Spinal cord (tissue), 10 donors: ENCODE measurements at places on chromosomes 7 and 10.

- H3K4me3 ChIP-seq: no peak overlapping the region
- H3K27ac ChIP-seq: no peak overlapping the region
- H3K4me1 ChIP-seq: no peaks in the 10 kb centered on the region
- H3K36me3 ChIP-seq: no peaks in the 10 kb centered on the region
- no peaks in the 10 kb centered on the region for H3K27me3 ChIP-seq
- no peak for DNase-seq
Observed at GRCh38 chr10:124898471-124898870, 43.5 kb upstream of the ZRANB1 start.

GRCh38 chr7:1585142-1585981 lies 15.5 kb upstream of the PSMG3 start:
- no peak for DNase-seq
- H3K27ac ChIP-seq: no peak overlapping the region
- H3K36me3 ChIP-seq: peaks cover 15% of the 10 kb centered on the region
- H3K4me1 ChIP-seq: peaks cover 24% of the 10 kb centered on the region
- no peak overlapping the region for H3K4me3 ChIP-seq

DNA sequence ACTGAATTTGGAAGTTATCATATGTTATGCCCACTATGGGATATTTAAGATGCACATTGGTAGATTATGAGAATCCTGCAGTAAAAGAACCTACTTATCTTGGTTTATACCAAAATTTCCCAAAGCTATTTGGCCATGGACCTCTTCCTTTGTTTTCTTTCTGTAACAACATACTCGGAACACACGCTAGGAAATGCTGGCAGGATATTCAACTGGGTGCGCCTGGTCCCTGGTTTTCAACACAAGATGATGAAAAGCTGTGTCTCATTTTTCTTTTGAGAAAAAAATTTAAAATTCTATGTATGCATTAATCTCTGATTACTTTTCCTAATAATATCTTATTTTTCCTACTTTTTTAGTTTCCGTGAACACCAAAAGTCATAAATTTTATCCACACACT lies 128.5 kb upstream of the NRP1 start:
- no peaks in the 10 kb centered on the region for H3K36me3 ChIP-seq
- no peak overlapping the region for H3K27ac ChIP-seq
- DNase-seq: no peak
- H3K4me1 ChIP-seq: no peaks in the 10 kb centered on the region

DNA sequence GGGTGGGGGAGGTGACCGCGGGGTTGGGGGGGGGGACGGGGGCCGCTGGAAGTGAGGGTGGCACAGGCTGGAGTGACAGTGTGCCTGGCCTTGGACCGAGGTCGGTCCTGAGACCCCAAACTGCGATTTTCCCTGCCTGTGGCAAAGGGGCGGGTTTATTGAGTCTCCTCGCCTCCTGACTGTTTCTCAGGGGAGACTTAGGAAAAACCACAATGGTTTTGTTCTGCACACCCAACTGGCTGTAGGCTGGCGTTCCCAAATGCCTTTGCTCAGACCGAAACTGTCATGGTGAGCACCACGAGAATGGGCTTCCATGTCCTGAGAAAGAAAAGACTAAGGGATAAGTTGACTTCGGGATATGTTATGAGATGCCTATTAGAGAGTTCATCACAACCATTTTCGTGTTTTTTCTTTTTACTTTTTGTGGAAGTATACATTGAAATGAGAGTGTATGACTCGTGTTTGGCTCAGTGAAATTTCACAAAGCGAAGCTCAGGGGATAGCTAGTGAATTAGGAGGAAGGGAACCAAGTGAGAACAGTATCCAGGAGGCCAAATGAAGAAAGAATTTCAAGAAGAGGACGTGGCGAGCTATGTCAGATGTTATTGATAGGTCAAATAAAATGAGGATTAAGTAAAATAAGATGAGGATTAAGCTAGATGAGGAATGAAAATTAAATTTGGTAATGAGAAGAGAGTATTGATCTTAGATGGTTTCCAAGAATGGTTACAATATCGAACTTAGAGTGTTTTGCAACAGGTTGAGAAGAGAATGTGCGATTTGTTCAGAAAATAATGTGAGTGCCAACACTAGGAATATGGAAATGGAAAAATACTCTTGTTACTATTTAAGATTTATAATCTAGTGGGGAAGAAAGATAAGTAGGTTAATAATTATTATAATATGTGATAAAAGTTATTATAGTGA lies 918 bp downstream of the NET1 start:
- no peak overlapping the region for H3K27ac ChIP-seq
- no peaks in the 10 kb centered on the region for H3K36me3 ChIP-seq
- H3K4me1 ChIP-seq: no peaks in the 10 kb centered on the region
- H3K27me3 ChIP-seq: peaks cover 2% of the 10 kb centered on the region
- peak overlapping the region; percentile 57 for H3K4me3 ChIP-seq

DNA sequence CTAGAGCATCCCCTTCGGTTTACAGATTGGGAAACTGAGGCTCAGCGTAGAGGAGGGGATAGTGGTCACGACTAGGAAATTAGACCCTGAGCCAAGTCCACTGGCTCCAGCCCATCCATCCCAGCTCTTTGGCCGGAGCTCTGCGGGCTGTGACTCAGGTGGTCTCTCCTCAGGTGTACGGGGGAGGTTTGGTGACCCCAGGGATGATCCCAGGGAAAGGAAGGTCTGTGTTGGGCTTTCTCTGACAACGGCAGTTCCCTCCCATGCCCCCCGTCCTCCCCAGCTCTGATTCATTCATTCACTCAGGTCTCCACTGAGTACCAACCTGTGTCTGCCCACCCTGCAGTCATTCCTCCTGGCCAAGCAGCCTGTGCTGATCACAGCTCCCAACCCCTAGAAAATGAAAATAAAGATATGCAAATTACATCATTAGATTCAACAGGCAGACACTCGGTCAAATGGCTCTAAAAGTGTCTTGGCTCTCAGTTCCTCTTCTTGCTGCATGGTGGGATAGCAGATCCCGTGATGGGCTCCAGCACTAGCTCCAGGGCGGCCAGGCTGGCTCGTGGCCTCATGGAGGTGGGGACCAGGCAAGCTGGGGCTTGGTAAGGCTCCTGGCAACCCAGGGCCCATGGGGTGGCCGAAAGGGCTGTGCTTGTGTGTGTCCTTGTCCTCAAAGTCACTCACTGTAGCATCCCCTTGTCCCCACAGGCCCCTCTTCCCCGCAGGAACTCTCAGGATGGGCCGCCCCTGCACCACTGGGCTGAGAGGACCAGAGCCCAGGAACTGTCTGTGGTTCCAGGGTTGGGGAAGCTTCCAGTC lies 37.8 kb downstream of the CLRN3 start:
- peaks cover 14% of the 10 kb centered on the region for H3K4me1 ChIP-seq
- H3K4me3 ChIP-seq: no peak overlapping the region
- DNase-seq: no peak
- H3K27ac ChIP-seq: no peak overlapping the region

GRCh38 chr10:89838044-89838615 lies 136.7 kb downstream of the KIF20B start:
- peak overlapping the region; percentile 64 for H3K4me3 ChIP-seq
- no peak overlapping the region for H3K27ac ChIP-seq
- peaks cover 3% of the 10 kb centered on the region for H3K36me3 ChIP-seq

DNA sequence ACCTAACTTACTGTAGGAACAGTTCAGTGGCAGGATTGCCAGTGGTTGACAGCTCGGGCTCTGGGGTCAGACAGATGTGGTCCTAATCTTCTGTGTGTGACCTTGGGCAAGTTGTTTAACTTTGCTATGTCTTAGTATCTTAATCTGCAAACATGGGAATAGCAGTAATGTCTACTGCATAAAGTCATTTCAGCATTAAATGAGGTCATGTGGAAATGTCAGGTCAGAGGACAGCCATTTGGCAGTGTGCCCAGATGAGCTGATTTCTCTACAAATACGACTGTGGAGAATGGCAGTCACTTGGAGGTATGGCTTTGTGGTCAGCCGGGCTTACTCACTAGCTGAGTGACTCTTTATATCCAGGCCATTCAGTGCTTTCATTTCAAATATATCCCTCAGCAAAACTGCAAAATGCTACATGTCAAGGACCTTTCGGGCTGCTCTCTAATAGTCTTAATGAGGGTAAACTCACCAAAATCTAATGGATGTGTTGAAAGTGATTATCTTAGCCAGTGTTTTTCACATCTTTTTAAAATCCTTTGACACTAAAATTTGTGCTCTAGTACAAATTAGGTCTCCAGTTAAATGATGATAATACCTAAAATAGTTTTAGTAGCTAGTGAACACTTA lies 171.4 kb downstream of the ST7 start:
- H3K4me3 ChIP-seq: no peak overlapping the region
- H3K27me3 ChIP-seq: no peaks in the 10 kb centered on the region
- H3K27ac ChIP-seq: no peak overlapping the region
- peaks cover 4% of the 10 kb centered on the region for H3K36me3 ChIP-seq

DNA sequence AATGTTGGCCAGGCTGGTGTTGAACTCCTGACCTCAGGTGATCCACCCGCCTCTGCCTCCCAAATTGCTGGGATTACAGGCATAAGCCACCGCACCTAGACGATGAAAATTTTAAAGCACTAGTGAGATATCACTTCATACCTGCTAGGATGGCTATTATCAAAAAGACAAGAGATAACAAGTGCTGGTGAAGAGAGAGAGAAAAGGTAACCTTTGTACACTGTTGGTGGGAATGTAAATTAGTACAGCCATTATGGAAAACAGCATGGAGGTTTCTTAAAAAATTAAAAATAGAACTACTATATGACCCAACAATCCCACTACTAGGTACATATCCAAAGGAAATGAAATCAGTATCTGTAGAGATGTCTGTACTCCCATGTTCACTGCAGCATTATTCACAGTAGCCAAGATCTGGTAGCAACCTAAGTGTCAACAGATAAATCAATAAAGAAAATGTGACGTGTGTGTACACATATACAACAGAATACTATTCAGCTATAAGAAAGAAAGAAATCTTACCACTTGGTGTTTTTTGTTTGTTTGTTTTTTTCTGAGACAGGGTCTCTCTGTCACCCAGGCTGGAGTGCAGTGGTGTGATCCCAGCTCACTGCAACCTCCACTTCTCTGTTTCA lies 12.5 kb downstream of the MMS19 start:
- no peak overlapping the region for H3K4me3 ChIP-seq
- peaks cover 5% of the 10 kb centered on the region for H3K4me1 ChIP-seq
- H3K36me3 ChIP-seq: peaks cover 10% of the 10 kb centered on the region
- H3K27ac ChIP-seq: no peak overlapping the region
- no peaks in the 10 kb centered on the region for H3K27me3 ChIP-seq

GRCh38 chr7:65287023-65287422 lies 86.6 kb upstream of the ZNF92 start:
- no peak overlapping the region for H3K27ac ChIP-seq
- H3K27me3 ChIP-seq: no peaks in the 10 kb centered on the region
- no peaks in the 10 kb centered on the region for H3K4me1 ChIP-seq
- DNase-seq: no peak

DNA sequence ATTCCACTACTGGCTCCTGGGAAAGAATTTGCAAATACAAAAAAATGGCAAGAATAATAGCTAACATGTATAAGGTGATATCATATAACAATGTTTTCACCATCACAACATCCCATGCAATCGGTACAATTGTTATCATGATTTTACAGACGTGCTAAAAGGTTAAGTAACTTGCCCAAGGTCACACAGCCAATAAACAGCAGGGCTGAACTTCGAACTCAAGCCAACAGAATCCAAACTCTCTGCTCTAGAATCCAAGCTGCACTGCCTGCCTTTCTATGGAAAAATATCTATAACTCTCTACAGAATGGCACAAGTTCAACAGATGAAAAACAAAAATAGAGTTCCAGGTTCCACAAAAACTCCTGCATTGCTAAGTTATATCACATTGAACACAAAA lies 160.9 kb downstream of the PARD3 start:
- DNase-seq: no peak
- H3K36me3 ChIP-seq: no peaks in the 10 kb centered on the region
- H3K4me3 ChIP-seq: no peak overlapping the region

DNA sequence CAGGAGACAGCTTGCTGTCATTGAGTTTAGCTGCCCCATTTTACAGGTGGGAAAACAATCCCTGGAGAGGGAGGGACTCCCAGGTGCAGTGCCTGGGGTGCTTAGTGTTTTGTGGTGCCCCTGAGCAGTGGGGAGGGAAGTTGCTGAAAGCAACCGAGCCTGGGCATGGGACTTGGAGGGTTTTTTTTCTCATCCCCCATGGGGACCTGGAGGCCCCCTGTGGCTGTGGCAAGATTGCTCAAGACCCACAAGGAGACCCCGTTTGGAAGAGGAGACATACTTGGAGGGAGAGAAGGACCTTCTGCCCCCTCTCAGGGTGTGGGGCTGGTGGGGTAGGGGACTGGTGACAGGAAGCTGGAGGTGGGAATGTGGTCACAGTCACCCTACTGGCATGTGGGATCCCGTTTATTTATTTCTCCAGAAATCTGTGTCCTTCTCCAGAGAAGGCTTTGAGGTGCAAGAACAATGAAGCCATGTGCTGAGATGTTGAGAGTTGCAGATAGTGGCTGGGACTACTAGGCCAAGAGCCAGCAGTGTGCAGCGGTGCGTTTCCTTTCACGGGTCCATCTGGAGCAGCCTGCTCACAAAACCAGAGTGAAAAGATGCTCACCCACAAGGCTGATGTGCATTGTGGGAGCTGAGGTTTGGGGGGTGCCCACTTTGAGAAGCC lies 21.5 kb downstream of the ZMIZ1 start:
- H3K27me3 ChIP-seq: no peaks in the 10 kb centered on the region
- H3K36me3 ChIP-seq: peaks cover 17% of the 10 kb centered on the region
- H3K4me3 ChIP-seq: no peak overlapping the region
- H3K4me1 ChIP-seq: peaks cover 74% of the 10 kb centered on the region

GRCh38 chr10:60872451-60872850 lies 71.5 kb downstream of the RHOBTB1 start:
- no peaks in the 10 kb centered on the region for H3K4me1 ChIP-seq
- H3K27ac ChIP-seq: no peak overlapping the region
- no peaks in the 10 kb centered on the region for H3K27me3 ChIP-seq
- DNase-seq: no peak
- no peak overlapping the region for H3K4me3 ChIP-seq

GRCh38 chr7:77855371-77856083 lies 57.0 kb downstream of the PHTF2 start:
- no peak overlapping the region for H3K27ac ChIP-seq
- no peaks in the 10 kb centered on the region for H3K36me3 ChIP-seq
- no peak overlapping the region for H3K4me3 ChIP-seq
- H3K4me1 ChIP-seq: no peaks in the 10 kb centered on the region
- no peak for DNase-seq

GRCh38 chr10:91050371-91051034 lies 129.6 kb upstream of the ANKRD1 start:
- no peak overlapping the region for H3K4me3 ChIP-seq
- no peaks in the 10 kb centered on the region for H3K27me3 ChIP-seq
- peak overlapping the region; percentile 42 for H3K27ac ChIP-seq
- no peak for DNase-seq

- no peak for DNase-seq
- no peaks in the 10 kb centered on the region for H3K27me3 ChIP-seq
- H3K4me3 ChIP-seq: no peak overlapping the region
- peaks cover 52% of the 10 kb centered on the region for H3K36me3 ChIP-seq
- no peak overlapping the region for H3K27ac ChIP-seq
- H3K4me1 ChIP-seq: no peaks in the 10 kb centered on the region
Observed at GRCh38 chr7:73452999-73453635, 19.5 kb downstream of the FZD9 start.

GRCh38 chr10:50324680-50325393 lies 73.5 kb upstream of the ASAH2 start:
- no peaks in the 10 kb centered on the region for H3K4me1 ChIP-seq
- no peak overlapping the region for H3K27ac ChIP-seq
- no peaks in the 10 kb centered on the region for H3K36me3 ChIP-seq
- H3K27me3 ChIP-seq: no peaks in the 10 kb centered on the region
- no peak overlapping the region for H3K4me3 ChIP-seq

- H3K4me3 ChIP-seq: no peak overlapping the region
- no peak overlapping the region for H3K27ac ChIP-seq
- H3K36me3 ChIP-seq: no peaks in the 10 kb centered on the region
- H3K27me3 ChIP-seq: no peaks in the 10 kb centered on the region
Observed at GRCh38 chr10:42491801-42492200, 146.6 kb downstream of the ZNF33B start.
